Ecto neural progenitor cell (in vitro differentiated cells): ENCODE measurements at places on chromosomes 6 and 20.

DNA sequence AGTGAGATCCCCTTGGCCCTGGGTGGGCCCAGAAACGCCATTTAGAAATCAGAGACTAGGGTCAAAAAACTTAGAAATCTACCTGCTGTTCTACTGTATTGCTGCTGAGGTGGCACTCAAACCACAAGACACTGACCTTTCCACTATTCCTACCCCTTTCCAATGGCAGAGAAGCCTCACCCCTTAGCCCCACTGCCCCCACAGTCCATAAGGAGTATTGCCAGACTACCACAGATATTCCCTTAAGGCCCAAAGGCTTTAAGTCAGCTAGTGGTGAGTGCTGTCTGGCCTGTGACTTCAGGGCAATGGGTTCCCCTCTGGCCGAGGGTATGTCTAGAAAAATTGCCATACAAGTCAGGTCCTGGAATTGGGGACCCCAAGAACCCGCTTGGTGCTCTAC lies 656.1 kb downstream of the COL12A1 start:
- DNase-seq, result no peak

DNA sequence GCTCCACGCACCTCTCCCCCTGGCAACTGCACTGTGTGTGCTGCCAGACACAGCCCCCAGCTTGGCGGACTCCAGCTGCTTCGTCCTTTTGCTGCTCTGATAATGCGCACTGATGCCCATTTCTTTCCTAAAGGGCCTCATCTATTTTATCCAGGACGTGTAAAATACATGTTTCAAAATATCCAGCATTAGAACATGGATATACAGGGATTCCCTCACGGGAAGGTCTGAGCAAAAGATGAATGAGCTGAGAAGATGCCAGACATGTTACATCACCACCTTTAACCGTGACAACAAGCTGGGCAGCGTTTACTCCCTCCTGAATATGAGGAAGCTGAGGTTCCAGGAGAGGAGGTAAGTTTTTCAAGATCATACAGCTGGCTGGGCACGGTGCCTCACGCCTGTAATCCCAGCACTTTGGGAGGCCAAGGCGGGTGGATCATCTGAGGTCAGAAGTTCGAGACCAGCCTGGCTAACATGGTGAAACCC lies 32.8 kb downstream of the TNXB start:
- DNase-seq, result no peak

GRCh38 chr6:93120154-93120742 lies 299.1 kb downstream of the EPHA7 start:
- DNase-seq, result no peak

DNA sequence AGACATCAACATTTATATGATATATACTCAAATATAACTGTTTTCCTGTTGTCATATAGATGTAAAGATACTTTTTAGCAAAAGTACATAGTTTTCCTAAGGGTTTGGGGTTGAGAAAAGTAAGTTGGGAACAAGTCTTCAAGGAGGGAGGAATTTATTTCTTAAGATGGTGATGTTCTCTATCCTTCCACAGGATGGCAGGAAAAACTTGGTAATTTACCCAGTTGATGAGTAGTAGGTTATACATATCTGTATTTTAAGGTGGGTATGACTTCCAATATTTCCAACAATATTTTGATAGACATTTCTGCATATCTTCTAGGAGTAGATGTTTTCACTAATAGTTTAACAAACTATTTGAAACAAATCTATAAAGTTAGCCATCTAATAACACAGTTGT lies 254.4 kb downstream of the RIMS1 start:
- no peak for DNase-seq

GRCh38 chr6:105789935-105790334 lies 296.2 kb upstream of the PRDM1 start:
- no peak for DNase-seq

DNA sequence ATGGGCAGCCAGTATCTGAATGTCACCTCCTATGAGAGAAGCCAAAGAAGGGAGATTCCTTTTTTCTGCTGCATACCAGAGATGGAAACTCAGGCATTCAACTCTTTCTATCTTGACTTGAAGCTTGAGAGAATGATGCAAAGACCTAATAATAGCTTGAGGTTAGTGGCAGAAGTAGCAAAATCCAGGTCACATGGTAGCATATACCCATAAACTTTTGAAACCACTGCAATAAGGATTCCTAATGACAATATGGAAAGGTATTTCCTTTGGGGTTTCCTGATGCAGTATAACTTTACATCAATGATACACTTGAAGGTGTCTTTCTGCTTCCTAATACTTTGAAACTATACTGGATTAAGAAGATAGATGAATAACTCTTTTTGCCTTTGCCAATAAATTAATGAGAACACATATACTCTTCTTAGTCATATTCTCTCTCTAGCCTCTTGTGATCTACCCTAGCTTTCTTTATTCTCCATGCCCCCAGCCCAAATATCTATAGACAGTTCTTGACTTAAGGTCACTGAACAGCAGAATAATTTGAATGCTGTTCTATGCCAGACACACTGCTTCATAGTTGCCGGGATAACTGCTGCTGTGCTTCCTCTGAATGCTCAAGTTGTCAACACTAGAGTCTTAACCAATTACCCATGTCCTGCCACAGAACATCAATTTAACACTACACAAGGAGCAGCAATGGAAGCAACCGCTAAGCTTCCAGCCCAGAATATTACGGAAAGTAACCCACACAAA lies 155.5 kb upstream of the SIM1 start:
- DNase-seq, result no peak

DNA sequence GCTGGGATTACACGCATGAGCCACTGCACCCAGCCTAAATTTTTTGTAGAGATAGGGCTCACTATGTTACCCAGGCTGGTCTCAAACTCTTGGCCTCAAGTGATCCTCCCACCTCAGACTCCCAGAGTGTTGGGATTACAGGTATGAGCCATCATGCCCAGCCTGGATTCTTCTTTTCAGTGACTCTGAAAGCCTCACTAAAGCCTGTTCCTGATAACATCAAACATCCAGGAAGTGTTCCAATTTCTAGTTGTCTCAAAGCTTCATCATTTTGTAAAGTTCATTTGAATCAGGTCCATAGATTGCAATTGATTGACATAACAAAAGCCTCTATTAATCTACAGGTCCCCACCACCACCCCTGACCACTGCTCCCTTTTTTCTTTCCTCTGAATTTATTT lies 29.2 kb upstream of the CHMP4B start:
- DNase-seq, result no peak

- DNase-seq, result no peak
These were observed 2.8 kb upstream of the LRRC1 start for GRCh38 chr6:53792016-53792415.

- no peak for DNase-seq
These were observed 236.3 kb upstream of the ZNF217 start for GRCh38 chr20:53829724-53830521.

- DNase-seq, result no peak
These were observed 13.0 kb downstream of the KDM1B start for GRCh38 chr6:18168264-18168663.

DNA sequence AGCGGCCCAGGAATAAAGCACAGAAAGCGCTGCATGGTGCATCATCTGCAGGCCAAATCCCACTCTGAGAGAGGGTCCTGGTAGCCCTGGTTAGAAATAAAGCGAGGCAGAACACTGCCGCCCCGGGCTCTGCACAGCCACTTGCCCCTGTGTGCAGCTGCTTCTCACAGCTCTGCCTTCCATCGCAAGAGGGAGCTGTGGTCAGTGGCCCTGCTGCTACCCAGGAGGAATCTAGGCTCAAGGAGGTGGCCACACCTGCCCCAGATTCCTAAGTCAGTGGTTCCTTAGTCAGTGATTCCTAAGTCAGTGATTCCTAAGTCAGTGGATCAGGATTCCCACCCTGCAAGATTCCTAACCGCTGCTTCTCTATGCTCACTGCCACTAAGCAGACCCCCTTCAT lies 8.8 kb downstream of the CDH4 start:
- DNase-seq, result no peak

- no peak for DNase-seq
These were observed 28.6 kb upstream of the MOCS1 start for GRCh38 chr6:39962831-39963230.

DNA sequence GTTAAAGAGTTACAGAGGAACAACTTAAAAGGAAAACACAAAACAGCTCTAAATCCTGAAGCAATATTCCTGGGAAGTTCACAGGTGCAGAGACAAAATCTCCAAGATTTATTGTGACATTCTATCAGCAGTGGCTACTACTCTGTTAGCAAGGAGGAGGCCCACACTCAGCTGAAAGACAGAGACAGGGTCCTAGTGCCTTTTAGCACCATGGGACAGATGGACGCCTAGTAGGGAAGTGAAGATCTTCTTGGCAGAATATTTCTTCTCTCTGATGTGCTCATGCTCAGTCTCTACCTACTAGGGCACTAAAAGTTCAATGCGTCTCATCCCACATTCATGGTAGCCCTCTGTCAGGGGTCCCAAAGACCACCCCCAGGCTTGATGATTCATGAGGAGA lies 133.4 kb downstream of the LAMP5 start:
- no peak for DNase-seq

DNA sequence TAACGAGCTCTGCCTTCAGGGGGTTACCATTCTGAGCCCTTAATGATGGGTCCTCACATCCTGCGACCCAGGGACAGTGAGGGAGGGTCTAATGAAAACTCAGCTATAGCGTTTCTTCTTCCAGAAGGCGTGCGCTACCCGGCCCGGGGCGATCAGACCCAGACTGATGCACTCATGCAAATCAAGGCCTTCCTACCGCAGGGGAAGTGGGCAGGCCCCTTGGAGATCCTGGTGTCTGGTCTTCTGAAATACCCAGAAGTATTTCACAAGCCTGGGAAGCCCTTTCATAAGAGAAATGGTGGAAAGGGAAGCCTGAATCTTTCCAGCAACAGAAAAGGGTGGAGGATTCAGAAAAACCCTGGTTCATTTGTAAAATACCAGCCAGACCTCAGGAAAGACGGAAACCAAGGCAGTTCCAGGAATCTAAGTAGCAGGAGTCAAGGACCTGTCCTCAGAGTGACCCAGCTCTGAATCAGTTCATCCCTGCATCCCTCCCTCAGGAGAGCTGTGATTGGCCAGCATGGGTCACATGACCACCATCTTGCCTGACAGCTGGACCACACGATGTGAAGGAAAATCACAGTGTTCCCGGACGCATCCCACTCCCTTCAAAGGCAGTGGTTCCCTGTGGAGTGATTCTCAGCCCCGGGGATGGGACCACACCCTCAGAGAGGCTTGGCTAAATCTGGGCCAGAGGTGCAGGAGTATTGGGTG lies 12.7 kb downstream of the BFSP1 start:
- DNase-seq, result peak; percentile 56

DNA sequence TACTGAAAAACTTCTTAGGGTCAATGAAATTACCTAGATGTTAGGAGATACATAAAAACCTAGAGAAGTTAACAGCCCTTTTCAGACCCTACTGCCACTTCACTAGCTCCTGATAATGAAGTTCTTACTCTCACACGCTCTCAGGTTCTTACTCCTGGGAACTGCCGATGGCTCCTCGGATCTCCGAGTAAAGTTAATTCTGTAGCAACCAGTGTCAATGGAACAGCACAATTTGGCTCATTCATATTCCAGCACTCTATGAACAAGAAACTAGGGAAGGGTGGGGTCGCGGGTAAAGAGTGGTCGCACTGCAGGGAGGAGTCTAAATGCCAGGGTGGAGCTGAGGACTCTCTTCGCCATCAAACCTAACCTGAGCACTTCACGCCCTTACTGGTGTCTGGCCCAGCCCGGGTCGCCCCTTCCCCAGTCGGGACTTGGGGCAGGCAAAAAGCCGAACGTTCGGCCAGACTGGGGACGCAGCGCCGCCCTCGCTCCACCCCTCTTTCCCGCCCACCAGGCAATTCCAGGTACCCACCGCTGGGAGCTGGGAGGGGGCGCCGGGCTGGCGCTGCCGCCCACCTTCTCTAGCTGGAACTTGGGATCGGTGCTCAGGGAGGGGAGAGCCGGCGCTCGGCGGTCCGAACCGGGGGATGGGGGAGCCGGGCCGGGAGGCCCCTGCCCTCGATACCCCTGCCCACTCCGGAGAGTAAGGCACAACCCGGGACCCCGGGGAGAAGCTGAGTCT lies 744 bp downstream of the RAB23 start:
- peak; percentile 85 for DNase-seq

- no peak for DNase-seq
These were observed 70.2 kb upstream of the TFB1M start for GRCh38 chr6:155384321-155384952.
